Uterus (tissue), 4 donors: ENCODE measurements at places on chromosomes 5 and 9. TPM values are rescaled to one million over a fixed set of nuclear protein-coding genes. Genes with fewer than 3 reads are reported as not detected.

DNA sequence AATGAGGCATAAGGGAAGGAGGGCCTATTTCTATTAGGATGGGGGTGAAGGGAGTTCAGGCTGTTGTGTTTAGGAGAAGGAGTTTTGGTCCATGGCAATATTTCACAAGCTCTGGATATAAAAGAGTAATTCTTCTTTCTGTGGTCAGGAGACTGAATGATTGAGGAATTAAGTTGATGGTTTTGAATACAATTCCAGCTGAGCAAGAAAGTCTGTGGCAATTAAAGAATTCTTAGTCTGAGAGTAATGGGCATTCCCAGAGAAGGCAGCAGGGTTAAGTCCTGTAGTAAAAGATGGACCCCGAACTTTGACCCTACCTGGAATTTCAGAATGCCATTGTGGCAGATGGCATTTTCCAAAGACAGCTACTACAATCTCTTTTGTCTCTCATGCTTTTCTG is 202.6 kb downstream of the TLE4 start:
- H3K4me1 ChIP-seq, result no peaks in the 10 kb centered on the region
- no peak for DNase-seq
- no peak overlapping the region for H3K27ac ChIP-seq

GRCh38 chr9:135703726-135704125 is 1.7 kb downstream of the KCNT1 start:
- H3K4me1 ChIP-seq, result peaks cover 9% of the 10 kb centered on the region
- no peak overlapping the region for H3K27ac ChIP-seq
- H3K4me3 ChIP-seq, result no peak overlapping the region

DNA sequence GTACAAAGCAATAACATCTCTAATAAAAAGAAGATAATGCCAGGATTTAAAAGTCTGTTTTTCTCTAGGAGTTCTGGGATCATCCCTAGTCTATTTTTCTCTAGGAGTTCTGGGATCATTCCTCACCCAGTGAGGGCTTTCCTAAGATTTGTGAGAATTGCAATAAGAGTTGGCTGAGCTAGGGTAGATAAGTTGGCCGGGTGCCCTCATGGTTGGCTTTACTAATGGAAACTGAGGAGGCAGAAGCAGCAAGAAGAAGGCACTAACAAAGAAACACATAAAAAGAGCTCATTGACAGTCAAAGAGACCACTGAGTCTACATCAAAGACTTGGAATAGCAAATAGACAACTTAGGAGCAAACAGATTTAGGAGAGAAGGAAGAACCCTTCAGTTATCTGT is 4.2 kb downstream of the SLC1A3 start:
- no peaks in the 10 kb centered on the region for H3K27me3 ChIP-seq
- DNase-seq, result no peak
- H3K27ac ChIP-seq, result no peak overlapping the region
- no peaks in the 10 kb centered on the region for H3K36me3 ChIP-seq

- no peaks in the 10 kb centered on the region for H3K4me1 ChIP-seq
- H3K36me3 ChIP-seq, result no peaks in the 10 kb centered on the region
- H3K4me3 ChIP-seq, result no peak overlapping the region
- H3K27ac ChIP-seq, result no peak overlapping the region
Measured at GRCh38 chr5:54462281-54462680, 6.8 kb downstream of the HSPB3 start.

GRCh38 chr5:123813937-123814624 is 302.1 kb downstream of the CSNK1G3 start:
- H3K27me3 ChIP-seq, result no peaks in the 10 kb centered on the region
- no peak overlapping the region for H3K27ac ChIP-seq
- no peak overlapping the region for H3K4me3 ChIP-seq
- no peaks in the 10 kb centered on the region for H3K36me3 ChIP-seq
- DNase-seq, result no peak

DNA sequence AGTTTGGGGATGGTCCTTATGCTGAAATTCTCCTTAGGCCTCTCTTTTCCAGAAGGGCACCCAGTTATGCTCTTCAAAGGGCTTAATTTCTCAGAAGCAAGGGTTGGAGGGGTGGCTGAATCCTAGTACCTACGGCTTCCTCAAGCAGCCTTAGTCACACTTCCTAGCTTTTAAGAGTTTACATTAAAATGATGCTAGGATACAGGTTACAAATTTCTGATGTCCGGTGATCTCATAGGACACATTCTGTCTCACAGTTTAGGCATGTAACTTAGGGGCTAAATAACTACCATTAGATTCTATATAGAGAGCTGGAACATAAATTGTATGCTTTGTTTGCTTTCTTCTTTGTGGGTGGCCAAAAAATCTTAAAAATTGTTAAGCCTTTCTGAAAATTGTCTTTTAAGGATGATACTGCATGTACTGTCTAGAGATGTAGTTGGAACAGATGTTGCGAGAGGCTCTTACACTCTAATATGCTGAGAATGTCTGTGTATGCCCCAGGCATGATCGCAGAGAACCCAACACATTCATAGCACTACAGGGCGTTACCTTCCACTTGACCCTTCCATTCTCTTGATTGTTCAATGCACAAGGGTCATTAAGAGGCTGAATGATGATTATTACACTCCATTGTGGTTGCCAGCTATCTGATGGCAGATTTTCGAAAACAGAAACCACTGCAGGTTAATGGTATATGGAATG is 139.1 kb downstream of the TMEM38B start:
- DNase-seq, result no peak
- H3K36me3 ChIP-seq, result no peaks in the 10 kb centered on the region
- no peaks in the 10 kb centered on the region for H3K4me1 ChIP-seq
- H3K4me3 ChIP-seq, result no peak overlapping the region
- H3K27ac ChIP-seq, result no peak overlapping the region

DNA sequence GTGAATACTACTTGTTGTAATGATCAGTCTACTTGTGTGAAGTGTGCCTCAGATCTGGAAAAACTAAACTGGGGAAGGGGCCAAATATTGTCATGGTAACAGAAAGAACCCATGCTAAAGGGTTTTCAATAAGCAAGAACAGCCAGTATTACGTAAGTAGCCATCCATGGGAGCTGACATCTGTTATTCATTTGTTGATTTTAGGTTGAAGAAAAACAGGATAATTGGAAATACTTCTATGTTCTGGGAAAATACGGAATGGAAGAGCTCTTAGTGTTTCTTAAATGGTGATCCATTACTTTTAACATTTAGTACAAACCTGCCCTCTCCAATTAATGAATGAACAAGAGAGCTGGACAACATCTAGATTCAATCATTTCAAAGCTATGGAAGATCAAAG is 485.8 kb downstream of the NTRK2 start:
- H3K27ac ChIP-seq, result no peak overlapping the region
- no peaks in the 10 kb centered on the region for H3K27me3 ChIP-seq
- H3K4me1 ChIP-seq, result no peaks in the 10 kb centered on the region
- DNase-seq, result no peak
- H3K4me3 ChIP-seq, result no peak overlapping the region
- H3K36me3 ChIP-seq, result no peaks in the 10 kb centered on the region

DNA sequence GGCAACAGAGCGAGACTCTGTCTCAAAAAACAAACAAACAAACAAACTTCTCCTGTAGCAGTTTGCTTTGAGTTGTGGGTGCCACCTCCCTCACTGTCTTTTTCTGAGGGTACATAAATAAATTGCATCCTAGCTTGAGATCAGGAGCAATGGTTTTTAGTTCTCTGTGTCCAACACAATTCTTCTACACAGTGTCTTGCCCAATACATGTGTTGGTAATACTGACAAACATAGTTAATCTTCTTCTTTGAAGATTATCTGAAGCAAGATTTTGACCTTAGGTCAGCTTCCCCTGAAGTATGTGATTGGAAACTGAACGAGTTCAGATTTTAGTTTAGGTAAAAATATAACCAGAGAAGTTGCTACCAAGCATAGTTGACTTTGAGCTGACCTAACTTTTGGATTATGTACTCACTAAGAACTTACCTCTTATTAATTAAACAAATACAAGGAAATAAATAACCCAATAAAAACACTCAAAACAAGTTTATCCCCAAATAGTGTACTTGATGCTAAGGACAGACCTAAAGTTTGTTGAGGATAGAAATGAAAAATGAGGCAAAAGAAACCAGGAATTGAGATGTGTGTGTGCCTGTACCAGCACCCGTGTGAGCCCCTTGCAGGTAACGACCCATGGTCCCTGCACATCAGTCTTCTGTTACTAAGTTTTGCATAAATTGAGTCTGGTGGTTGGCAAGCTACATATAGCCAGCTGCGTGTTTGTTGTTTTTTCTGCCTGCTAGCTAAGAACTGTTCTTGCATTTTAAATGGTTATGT is 16.2 kb downstream of the TJP2 start:
- no peaks in the 10 kb centered on the region for H3K36me3 ChIP-seq
- DNase-seq, result no peak
- no peak overlapping the region for H3K27ac ChIP-seq
- H3K27me3 ChIP-seq, result no peaks in the 10 kb centered on the region

GRCh38 chr9:127233550-127233949 is 31.0 kb upstream of the GARNL3 start:
- H3K27ac ChIP-seq, result peak overlapping the region; percentile 69
- H3K4me3 ChIP-seq, result no peak overlapping the region
- DNase-seq, result no peak
- H3K27me3 ChIP-seq, result no peaks in the 10 kb centered on the region

- H3K27me3 ChIP-seq, result no peaks in the 10 kb centered on the region
- no peaks in the 10 kb centered on the region for H3K4me1 ChIP-seq
- DNase-seq, result no peak
Measured at GRCh38 chr9:81848472-81848871, 79.8 kb upstream of the SPATA31D4 start.

- peak; percentile 60 for DNase-seq
- H3K36me3 ChIP-seq, result no peaks in the 10 kb centered on the region
- peaks cover 6% of the 10 kb centered on the region for H3K4me1 ChIP-seq
- no peak overlapping the region for H3K4me3 ChIP-seq
Measured at GRCh38 chr9:89768650-89769071, 163.8 kb downstream of the GADD45G start.

DNA sequence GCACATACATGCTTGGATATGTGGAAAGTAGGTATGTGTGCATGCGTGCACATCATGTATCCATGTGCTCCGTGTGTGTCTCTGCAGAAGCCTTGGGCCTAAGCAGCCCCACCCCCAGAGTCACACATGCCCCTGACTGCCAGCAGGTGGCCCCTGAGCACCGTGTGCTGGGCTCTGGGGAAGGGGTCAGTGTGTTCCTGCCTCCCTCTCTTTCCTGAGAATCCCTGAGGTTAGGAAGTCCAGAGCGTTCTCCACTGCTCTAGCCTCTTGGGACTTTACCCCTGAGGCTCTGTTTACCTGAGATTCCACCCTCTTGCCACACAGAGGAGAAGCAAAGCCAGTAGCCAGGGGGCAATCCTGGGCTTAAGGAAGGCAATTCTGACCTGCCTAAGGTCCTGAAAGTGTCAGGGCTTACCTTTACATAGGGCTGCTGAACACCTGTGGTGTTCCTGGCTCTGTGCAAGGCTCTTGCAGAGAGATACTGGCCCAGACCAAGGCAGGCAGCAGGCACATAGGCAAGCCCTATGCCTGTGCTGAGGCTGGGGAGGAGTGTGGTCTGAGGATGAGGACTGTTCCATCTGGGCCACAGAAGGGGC is 207.3 kb downstream of the TMEM38B start:
- H3K36me3 ChIP-seq, result no peaks in the 10 kb centered on the region
- H3K4me3 ChIP-seq, result no peak overlapping the region
- H3K4me1 ChIP-seq, result no peaks in the 10 kb centered on the region

DNA sequence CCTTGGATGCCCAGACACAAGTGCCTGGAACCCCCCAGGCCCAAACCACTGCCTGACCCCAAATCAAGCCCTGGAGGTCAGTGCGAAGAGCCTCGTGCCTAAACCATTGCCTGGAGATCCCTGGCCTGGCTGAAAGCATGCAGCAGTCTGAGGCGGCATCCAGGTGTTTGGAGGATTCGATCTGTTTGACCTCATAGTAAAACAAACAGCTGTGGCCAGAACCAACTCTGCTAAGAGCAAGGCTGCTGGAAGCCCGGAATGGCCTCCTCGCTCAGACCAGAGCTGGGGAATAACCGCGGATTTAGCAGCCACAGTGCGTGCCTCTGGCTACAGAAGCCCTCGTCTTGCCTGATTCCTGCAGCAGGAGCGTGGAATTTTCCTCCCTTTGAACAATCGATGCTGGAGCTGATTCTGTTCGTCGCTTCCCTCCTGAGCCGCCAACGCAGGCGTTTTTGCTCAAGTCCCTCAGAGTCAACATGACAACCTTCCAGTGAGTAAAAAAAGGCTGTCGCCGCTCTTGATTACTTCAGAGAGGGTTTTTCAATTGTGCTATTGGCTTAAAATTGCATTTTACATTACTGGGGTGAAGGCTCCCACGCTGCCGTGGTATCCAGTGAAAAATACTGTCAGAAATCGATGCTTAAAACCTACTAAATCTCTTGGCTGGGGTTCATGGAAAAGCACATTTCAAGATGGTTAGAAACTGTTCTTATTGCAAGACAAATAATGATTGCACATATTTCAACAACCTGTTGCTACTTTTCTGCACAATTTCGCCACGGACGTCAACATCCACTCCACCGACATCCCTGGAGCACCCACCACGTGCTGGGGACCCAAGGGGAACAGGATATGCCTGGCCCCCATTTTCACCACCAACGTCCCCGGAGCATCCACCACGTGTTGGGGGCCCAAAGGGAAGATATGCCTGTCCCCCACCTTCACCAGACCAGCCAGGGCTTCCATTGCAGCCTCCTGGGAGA is 190.0 kb downstream of the OLFM1 start:
- no peak for DNase-seq
- H3K4me3 ChIP-seq, result no peak overlapping the region
- H3K27ac ChIP-seq, result no peak overlapping the region
- H3K4me1 ChIP-seq, result peaks cover 5% of the 10 kb centered on the region
- no peaks in the 10 kb centered on the region for H3K36me3 ChIP-seq

GRCh38 chr5:57128325-57128724 is 45.5 kb upstream of the GPBP1 start:
- no peaks in the 10 kb centered on the region for H3K36me3 ChIP-seq
- H3K27ac ChIP-seq, result no peak overlapping the region
- no peaks in the 10 kb centered on the region for H3K4me1 ChIP-seq
- H3K4me3 ChIP-seq, result no peak overlapping the region
- DNase-seq, result no peak

DNA sequence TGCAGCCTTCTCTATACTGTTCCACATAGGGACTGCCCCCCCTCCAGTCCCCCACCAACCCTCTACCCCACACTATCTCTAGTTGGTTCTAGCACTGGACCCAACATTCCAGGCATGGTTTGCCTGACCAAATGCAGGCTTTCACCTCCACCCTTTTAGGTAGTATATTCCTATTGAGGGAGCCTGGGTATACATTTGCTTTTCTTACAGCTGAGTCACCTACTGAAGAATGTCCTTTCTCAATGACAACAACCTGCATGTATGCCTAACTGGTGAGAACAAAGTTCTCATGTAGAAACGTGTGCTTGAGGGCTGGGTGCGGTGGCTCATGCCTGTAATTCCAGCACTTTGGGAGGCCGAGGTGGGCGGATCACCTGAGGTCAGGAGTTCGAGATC is 8.2 kb downstream of the TNIP1 start:
- no peaks in the 10 kb centered on the region for H3K36me3 ChIP-seq
- H3K27me3 ChIP-seq, result no peaks in the 10 kb centered on the region
- no peak overlapping the region for H3K4me3 ChIP-seq
- H3K27ac ChIP-seq, result no peak overlapping the region
- no peaks in the 10 kb centered on the region for H3K4me1 ChIP-seq
- no peak for DNase-seq

RANBP3L gene
- 0.51 TPM for total RNA-seq

TRIM7 gene
- total RNA-seq, result 7.7 TPM

PGM5 gene
- 153 TPM for total RNA-seq

SECISBP2 gene
- total RNA-seq, result 44.3 TPM

DBH gene
- 1.3 TPM for total RNA-seq

TNFSF15 gene
- not detected for total RNA-seq

OR1B1 gene
- total RNA-seq, result not detected

MCC gene
- total RNA-seq, result 90.7 TPM

VCP gene
- 160 TPM for total RNA-seq
